ENCODE measurements at places on chromosomes 7 and 10. TPM values are rescaled to one million over a fixed set of nuclear protein-coding genes. Genes with fewer than 3 reads are reported as not detected.

- DNase-seq = no peak
Measured at GRCh38 chr10:77168161-77168560, 469.4 kb downstream of the KCNMA1 start.

- DNase-seq = no peak
Measured at GRCh38 chr7:49166441-49166840, 242.1 kb downstream of the CDC14C start.

The AKR1D1 gene
- total RNA-seq = not detected

GRCh38 chr7:69956541-69956940 is 358.3 kb downstream of the AUTS2 start:
- no peak for DNase-seq

DNA sequence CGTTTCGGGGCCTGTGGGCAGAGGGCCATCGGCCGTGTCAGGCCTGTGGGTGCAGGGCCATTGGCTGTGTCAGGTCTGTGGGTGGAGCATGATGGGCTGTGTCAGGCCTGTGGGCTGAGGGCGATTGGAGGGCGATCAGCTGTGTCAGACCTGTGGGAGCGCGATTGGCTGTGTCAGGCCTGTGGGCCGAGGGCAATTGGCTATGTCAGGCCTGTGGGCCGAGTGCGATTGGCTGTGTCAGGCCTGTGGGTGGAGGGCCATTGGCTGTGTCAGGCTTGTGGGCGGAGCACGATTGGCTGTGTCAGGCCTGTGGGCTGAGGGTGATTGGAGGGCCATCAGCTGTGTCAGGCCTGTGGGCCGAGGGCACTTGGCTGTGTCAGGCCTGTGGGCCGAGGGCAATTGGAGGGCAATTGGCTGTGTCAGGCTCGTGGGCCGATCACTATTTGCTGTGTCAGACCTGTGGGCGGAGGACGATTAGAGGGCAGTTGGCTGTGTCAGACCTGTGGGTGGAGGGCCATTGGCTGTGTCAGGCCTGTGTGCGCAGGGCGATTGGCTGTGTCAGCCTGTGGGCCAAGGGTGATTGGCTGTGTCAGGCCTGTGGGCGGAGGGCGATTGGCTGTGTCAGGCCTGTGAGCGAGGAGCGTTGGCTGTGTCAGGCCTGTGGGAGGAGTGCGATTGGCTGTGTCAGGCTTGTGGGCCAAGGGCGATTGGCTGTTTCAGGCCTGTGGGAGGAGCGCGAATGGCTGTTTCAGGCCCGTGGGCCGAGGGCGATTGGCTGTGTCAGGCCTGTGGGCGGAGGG is 54.1 kb downstream of the DYNC2I1 start:
- no peak for DNase-seq

DNA sequence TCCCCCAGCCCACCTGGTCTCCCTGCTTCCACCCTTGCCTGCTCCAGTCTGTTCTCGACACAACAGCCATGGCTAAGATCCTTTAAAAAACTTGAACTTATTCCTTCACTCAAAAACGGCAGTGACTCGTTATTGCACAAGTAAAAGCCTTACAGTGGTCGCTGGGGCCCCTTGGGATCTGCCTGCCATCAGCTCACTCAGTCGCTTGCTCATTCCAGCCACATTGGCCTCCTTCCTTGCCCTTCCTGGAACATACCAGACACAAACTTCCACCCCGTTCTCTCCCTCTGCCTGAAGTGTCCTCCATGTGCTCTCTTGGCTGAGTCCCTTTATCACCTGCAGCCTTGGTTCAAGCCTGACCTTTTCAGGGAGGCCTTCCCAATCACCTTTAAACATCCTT is 4.7 kb downstream of the CCNY start:
- DNase-seq = no peak

- DNase-seq = no peak
Measured at GRCh38 chr10:79437111-79437814, 8.2 kb downstream of the ZCCHC24 start.

- DNase-seq = peak; percentile 85
Measured at GRCh38 chr7:5596046-5596895, 172.6 kb upstream of the TNRC18 start.

DNA sequence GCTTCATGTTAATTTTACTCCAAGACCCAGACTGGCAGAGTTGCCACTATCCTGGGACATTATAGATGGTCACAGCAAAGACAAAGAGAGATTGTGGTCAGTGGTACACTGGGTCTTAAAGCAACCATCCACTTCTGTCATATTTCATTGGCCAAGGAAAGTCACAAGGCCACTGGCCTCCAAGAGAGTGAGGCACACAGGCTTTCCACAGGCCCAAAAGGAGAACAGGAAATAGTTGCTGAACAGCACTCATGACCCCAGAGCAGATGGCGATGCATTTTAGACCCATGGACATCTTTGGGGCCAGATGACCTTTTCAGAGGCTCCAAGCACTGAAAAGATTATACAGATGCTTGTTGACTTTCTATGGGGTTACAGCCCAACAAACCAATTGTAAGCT is 97.4 kb downstream of the ARID5B start:
- DNase-seq = no peak

The VSTM2A gene
- not detected for total RNA-seq

DNA sequence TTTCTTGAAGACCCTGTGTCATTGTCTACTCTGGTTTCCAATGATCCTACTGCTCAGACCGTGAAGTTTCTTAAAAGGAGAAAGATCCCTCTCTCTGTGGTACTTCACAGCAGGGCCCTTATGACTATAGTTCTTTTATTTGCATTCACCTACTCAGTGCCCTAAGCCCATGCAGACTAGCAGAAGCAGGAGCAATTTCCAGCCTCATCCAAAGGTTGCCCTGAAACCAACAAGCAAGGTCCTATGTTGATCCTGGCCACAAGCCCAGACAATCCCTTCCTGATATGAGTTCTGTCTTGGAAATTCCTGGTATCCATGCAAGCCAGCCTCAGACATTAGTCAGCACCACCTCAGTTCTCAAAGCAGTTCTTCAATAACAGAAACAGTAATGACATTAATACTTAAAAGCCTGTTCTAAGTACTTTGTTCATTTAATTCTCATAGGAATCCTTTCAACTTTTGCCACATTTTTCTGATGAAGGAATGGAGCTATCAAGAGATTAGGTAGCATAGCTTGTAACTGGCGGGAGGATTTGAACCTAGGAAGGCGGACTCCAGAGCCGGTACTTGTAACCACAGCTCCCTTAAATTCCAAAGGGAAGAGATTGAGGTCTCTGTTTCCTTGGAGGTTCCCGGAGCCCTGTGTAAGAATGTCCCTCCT is 58.1 kb upstream of the ST8SIA6 start:
- DNase-seq = no peak

- DNase-seq = no peak
Measured at GRCh38 chr10:74901301-74901700, 74.9 kb downstream of the KAT6B start.

The LBX1 gene
- not detected for total RNA-seq

DNA sequence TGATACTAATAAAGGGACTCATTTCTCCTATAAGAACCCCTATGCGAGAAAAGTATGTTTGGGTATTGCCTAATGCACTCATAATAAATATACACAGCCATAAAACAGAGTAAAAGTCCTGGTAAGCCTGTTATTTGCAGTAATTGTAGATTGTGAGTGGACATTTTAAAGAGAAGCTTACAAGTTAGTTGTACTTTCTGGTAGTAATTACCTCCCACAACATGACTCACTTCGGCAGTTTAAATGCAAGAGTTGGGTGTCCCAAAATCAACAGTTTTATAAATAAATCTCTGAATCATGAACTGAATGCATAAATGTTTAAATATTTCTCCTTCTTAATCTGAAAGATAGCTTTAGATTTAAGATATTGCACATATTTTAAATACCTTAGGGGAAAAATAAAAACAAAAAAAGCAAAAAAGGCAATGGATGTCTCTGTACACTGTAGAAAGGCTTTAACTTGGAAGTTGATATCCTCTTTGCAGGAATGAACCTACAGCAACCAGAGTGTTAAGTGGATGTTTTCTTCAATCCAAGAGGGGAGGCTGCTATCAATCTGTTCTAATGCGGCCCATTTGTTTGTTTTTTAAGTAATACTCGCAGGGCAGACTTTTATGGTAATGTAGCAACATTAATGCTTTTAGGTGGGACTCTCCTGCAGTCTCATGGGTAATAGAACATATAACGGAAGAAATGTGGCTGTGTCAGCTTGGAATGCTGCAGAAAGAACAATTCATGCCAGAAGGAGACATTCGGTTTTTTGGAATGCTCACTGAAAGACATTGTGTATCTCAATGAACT is 57.3 kb upstream of the ZEB1 start:
- DNase-seq = no peak

The FGFBP3 gene
- total RNA-seq = 1.5 TPM

- DNase-seq = no peak
Measured at GRCh38 chr7:27182861-27183681, 2.0 kb downstream of the HOXA11 start.

- DNase-seq = no peak
Measured at GRCh38 chr7:76381814-76382213, 23.0 kb upstream of the YWHAG start.

DNA sequence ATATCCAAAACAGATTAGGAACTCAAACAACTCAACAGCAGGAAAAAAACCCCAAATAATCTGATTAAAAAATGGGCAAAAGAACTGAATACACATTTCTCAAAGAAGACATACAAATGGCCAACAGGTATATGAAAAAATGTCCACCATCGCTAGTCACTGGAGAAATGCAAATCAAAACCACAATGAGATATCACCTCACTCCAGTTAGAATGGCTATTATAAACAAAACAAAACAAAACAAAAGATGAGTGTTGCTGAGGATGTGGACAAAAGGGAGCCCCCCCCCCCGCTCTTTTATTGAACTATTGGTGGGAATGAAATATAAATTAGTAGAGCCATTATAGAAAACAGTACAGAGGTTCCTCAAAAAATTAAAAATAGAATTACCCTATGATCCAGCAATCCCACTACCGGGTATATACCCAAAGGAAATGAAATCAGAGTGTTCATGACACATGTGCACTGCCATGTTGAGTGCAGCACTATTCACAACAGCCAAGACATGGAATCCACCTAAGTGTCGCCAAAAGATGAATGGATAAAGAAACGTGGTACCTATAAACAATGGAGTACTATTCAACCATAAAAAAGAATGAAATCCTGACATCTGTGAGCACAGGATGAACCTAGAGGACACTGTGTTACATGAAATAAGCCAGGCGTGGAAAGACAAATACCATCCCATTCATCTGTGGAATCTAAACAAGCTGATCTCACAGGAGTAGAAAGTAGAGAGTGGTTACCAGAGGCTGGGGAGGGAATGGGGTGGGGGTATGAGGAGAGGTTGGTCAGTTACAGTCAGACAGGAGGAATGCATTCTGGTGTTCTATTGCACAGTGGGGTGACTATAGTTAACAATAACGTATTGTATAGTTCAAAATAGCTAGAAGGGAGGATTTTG is 78.1 kb upstream of the RHEB start:
- DNase-seq = no peak

- DNase-seq = no peak
Measured at GRCh38 chr10:7525314-7526016, 114.6 kb upstream of the SFMBT2 start.

DNA sequence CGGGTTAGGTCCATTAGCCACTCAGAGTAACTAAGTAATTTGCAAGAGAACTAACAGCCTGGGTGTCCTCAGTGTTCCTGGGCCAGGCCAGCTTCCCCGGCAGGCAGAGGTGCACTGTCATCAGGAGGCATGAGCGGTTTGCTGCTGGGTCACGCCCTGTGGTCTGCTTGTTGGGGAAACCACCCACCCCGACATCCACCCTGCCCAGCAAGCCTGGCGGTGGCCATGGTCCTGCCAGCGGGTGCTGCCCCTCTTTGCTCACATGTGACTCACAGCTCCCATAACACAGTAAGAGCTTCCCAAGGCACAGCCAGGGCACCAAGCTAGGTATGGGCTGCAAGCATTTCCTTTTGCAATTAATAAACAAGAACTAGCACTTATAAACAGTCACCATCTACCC is 75.9 kb downstream of the RGS10 start:
- no peak for DNase-seq

The OR2A1 gene
- not detected for total RNA-seq

- no peak for DNase-seq
Measured at GRCh38 chr7:33774762-33775523, 130.4 kb upstream of the BMPER start.

The ERVW-1 gene
- total RNA-seq = not detected

DNA sequence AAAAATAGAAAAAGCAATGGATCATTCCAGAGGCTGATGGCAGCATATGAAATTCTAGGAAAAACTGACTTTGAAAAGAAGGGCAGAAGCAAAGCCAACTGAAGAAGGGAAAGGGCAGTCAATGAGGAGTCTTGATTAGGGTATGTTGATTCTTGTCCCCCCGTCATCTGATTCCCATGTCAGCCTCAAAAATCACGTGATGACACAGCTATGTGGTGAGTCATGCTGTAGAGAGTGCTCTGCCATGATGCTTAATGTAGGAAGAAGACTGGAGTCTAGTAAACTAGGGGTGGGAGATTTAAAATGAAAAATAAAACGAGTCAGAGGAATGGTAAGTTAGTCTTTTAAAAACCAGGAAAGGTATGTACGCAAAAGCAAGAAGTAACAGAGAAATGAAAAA is 3.9 kb upstream of the POU6F2 start:
- DNase-seq = no peak

The PCBD1 gene
- total RNA-seq = 44.9 TPM

- no peak for DNase-seq
Measured at GRCh38 chr10:122386514-122386913, 12.0 kb downstream of the PLEKHA1 start.

- no peak for DNase-seq
Measured at GRCh38 chr10:4426866-4427265, 399.1 kb upstream of the AKR1E2 start.

GRCh38 chr10:58086144-58086762 is 181.4 kb downstream of the IPMK start:
- DNase-seq = no peak

- DNase-seq = no peak
Measured at GRCh38 chr10:97718659-97719142, 5.2 kb downstream of the MARVELD1 start.

The MBL2 gene
- total RNA-seq = not detected

GRCh38 chr10:101062232-101063049 is 652 bp downstream of the KAZALD1 start:
- DNase-seq = no peak

The RFC2 gene
- 87.5 TPM for total RNA-seq

DNA sequence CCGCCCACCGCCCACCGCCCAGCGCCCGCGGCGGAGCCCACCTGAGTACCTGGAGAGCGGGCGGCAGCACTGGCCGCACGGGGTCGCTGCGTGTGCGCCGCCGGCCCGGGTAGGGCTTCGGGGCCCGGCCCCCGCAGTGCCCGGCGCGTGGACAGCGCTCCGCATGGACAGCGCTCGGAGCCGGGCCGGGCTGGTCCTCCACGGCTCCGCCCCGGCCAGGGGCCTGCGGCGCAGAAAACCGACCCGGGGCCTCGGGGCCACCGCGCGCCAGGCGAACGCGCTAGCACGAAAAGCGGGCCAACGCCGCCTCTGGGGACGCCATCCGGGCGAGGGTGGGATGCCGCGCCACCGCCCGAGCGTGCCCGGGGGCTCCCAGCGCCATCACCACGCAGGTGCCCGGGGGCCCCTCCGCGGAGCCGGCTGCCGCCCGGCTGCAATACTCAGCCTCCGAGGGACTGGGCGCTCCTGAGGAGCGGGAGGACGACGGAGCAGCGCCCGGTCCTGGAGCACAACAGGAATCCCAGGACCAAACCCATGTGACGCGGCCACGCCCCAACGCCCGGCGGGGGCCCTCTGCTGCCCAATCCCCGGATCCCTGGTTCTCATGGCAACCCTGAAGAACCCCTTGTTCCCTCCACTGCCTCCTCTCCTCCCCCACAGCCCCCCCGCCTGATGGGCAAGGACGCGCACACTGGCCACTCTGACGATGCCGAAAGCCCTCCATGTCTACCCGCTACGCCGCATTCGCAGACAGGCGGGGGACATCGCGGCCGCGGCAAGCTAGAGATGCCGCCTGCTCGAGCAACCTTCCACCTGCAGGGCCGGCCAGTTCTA is at the start of gene GRB10:
TSS of gene GRB10 (minus strand) at position 522 of the 834 bp plus-strand sequence. CDS start 50,574 bp downstream, outside the sequence.
- DNase-seq = no peak

- no peak for DNase-seq
Measured at GRCh38 chr10:26714415-26715136, 17.1 kb downstream of the PDSS1 start.
